ENCODE measurements at places on chromosomes 1 and 21.
A peak's percentile ranks its signal among the peaks of the same experiment; 100 is the strongest.

- no peak for DNase-seq
Measured at GRCh38 chr1:185483664-185484450, 166.8 kb upstream of the IVNS1ABP start.

DNA sequence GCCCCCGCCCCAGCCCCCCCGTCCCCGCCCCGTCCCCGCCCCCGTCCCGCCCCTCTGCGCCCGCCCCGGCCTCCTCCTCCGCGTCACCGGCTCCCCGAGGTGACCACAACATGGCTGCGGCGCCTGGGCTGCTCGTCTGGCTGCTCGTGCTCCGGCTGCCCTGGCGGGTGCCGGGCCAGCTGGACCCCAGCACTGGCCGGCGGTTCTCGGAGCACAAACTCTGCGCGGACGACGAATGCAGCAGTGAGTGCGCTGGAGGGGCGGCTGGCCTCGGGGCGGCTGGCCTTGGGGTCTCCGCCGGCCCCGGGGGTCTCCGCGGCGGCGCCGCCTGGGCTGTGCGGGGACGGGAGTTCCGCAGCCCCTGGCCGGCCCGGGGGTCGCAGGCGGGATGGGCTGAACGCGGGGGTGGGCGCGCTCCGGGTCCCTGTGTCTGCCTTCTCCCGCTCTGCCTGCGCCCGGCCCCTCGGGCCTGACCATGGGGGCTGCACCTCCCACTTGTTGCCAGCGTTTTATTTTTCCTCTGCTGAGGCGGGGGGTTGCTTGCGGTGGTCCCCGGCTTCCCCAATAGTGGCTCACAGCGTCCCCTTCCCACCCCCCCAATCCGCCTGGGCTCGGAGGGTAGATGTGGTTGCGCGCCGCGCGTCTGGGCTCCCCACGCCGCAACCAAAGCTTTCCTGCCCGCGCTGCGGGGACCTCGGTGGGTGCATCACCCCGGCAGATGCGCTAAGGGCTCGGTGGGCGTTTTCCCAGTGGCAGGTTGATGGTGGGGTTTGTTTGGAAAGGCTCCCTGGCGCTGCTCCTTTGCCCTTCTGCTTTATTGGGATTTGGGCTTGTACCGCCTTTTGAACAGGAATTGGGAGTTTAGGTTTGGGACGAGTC is at the start of gene MIA3:
Gene MIA3, plus strand, starts transcription at position 97 of the 879 bp plus-strand sequence. Its CDS starts 14 bp downstream, at position 111.
- DNase-seq, result peak; percentile 88

DNA sequence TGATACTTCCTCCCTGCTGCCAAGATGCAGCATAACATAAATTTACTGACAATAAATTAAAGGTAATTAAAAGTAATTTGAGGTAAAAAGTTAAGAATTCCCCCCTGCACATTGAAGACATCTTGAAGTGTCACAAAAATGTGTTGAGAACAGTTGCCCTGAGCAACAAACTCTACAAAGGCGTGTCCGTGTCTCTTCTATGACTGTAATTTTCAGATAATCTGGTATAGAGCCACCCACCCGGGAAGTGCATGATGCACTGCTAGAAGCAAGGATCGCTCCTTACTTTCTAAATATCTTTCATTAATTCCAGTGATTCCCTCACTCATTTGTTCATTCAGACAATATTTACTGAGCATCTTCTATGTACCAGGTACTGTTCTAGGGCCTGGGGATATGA is 11.0 kb upstream of the CASQ1 start:
- no peak for DNase-seq

- no peak for DNase-seq
Measured at GRCh38 chr1:14426854-14427253, 171.6 kb upstream of the KAZN start.

- no peak for DNase-seq
Measured at GRCh38 chr1:197320991-197321531, 53.0 kb downstream of the CRB1 start.

GRCh38 chr1:35646043-35646442 is 4.7 kb upstream of the PSMB2 start:
- no peak for DNase-seq

- DNase-seq, result no peak
Measured at GRCh38 chr1:116185161-116185701, 74.0 kb downstream of the MAB21L3 start.

DNA sequence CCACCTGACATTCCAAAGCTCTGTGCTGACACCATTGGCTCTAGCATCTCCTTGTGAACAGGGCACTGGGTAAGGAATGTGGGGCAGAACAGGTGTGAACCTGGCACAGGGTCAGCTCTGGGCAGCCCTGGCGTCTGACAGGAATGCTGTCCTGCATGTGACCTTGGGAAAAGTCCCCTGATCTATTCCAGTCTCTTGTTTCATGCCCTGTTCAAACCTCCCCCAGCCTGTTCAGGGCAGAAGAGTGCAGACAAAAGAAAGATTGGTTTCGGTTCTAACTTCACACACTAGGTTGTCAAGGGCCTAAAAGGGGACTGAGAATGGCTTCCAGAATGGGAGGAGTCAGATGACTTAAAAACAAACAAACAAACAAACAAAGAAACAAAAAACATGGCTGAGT is 27.6 kb upstream of the SDHB start:
- DNase-seq, result no peak

GRCh38 chr1:167416506-167416905 is 101.8 kb downstream of the CD247 start:
- DNase-seq, result peak; percentile 74

- DNase-seq, result no peak
Measured at GRCh38 chr1:107879346-107879745, 85.6 kb downstream of the VAV3 start.

GRCh38 chr1:203665993-203666392 is 39.4 kb downstream of the ATP2B4 start:
- DNase-seq, result no peak

GRCh38 chr21:34674468-34674867 is 5.7 kb downstream of the CLIC6 start:
- DNase-seq, result no peak

DNA sequence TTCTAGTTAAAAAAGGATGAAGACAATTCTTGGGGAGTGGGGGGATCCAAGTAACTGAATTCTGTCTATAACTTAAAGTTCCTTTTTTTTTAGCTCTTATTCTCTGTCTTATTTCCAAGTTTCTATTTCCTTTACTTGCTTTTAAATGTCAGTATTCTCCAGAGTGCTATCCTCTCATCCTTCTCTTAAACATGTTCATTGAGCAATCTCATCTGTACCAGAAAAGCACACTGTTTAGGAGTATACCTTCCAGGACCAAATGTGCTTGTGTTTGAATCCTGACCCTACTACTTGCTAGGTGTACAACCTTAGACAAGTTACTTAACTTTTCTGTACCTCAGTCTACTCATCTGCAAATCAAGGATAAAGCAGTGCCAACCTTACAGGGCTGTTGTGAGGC is 50.1 kb downstream of the AKT3 start:
- no peak for DNase-seq

GRCh38 chr21:42563261-42563660 is 49.6 kb downstream of the SLC37A1 start:
- DNase-seq, result peak; percentile 30

DNA sequence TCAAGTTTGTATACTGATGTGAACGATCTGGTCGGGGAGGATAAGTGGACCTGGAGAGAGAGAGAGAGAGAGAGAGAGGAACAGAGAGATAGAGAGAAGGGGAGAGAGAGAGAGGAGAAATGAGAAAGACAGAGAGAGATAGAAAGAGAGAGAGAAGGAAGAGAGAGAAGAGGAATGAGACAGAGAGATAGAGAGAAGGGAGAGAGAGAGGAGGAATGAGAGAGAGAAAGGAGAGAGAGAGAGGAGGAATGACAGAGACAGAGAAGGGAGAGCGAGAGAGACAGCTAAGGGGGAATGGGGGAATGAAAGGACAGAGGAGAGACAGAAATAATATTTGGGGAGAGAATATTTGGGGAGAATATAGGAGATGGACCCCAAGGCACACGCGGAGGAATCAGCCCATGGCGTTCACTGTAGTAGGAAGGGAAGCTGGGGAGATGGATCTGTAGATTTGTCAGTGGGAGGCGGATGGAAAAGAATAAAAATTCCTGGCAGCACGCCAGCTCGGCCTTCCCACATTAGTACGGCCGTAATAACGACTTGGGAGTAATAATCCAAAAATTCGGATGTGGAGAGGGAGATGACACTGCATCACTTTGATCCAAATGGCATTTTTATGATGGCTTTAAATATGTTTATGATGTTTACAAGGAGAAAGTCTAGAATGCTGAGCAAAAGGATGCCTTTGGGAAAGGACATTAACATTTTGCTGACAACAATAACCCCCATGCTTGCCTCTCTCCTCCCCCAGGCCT is 159.8 kb upstream of the KCNJ6 start:
- DNase-seq, result no peak

DNA sequence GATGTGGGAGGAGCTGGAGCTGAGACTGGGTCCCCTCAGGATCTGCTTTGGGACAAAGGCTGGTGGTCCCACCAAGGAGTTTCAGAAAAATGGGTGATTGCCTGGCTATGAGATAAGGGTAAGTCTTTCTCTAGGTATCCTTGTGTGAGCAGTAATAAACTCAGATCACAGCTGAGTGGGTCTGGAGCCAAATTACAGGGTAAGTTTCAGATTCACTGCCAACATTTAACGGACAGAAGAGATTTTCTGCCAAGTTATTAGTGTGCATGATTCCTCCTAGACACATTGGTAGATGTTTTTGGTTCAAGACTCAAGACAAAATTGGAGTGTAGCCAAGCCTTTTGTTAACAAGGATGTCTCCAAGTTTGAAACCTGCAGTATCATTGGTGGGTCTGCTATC is 7.5 kb downstream of the CD1B start:
- no peak for DNase-seq

GRCh38 chr1:112956544-112957132 is 642 bp upstream of the SLC16A1 start:
- peak; percentile 53 for DNase-seq

Measured in lower lobe of right lung (tissue), 2 donors.